ENCODE measurements at places on chromosomes 7 and 10. TPM values are rescaled to one million over a fixed set of nuclear protein-coding genes. Genes with fewer than 3 reads are reported as not detected.

CABCOCO1 gene
- total RNA-seq: 0.97 TPM

EPDR1 gene
- 1.3 TPM for total RNA-seq

PRKCQ gene
- 2.1 TPM for total RNA-seq

CRTAC1 gene
- total RNA-seq: 0.30 TPM

PGAM2 gene
- not detected for total RNA-seq

FAM13C gene
- total RNA-seq: not detected

ADCY1 gene
- 0.61 TPM for total RNA-seq

CEP55 gene
- 45.8 TPM for total RNA-seq

Data from epithelial cell of umbilical artery (primary cell).